Foreskin keratinocyte (primary cell): ENCODE measurements at places on chromosomes 5 and 9. TPM values are rescaled to one million over a fixed set of nuclear protein-coding genes. Genes with fewer than 3 reads are reported as not detected.

CD274 gene
- 26.1 and 27.6 TPM in 2 replicates for total RNA-seq

PCSK1 gene
- not detected in 2 replicates for total RNA-seq

SPATA9 gene
- not detected in 2 replicates for total RNA-seq

NINJ1 gene
- total RNA-seq: 15.8 and 17.7 TPM in 2 replicates

DCTN3 gene
- 72.4 and 80.9 TPM in 2 replicates for total RNA-seq

GTF2H2 gene
- total RNA-seq: 16.7 and 22.6 TPM in 2 replicates

ENC1 gene
- 46.5 and 52.3 TPM in 2 replicates for total RNA-seq

PCDHAC2 gene
- total RNA-seq: 3.4 and 4.6 TPM in 2 replicates

SPATA31A3 gene
- not detected in 2 replicates for total RNA-seq

ZFP37 gene
- 1.0 and 1.2 TPM in 2 replicates for total RNA-seq

DMRT3 gene
- not detected in 2 replicates for total RNA-seq

PCDHGA1 gene
- 0.04 TPM in 1 of 2 replicates, not detected in the other for total RNA-seq

HRCT1 gene
- 0.34 and 0.74 TPM in 2 replicates for total RNA-seq

N4BP3 gene
- 3.6 TPM in 2 replicates for total RNA-seq

PCDHA9 gene
- total RNA-seq: not detected in 2 replicates

MYMK gene
- total RNA-seq: not detected in 2 replicates

LMX1B gene
- 1.1 and 1.2 TPM in 2 replicates for total RNA-seq

MTAP gene
- 61.9 and 64.3 TPM in 2 replicates for total RNA-seq

RASGEF1C gene
- total RNA-seq: not detected in 2 replicates

PCA3 gene
- total RNA-seq: not detected in 2 replicates

LHX3 gene
- total RNA-seq: not detected in 2 replicates

TMEM232 gene
- 0.32 and 0.48 TPM in 2 replicates for total RNA-seq

AK1 gene
- total RNA-seq: 60.7 and 62.6 TPM in 2 replicates

AIF1L gene
- 4.4 and 4.9 TPM in 2 replicates for total RNA-seq

ACOT12 gene
- not detected in 2 replicates for total RNA-seq

ADCY2 gene
- total RNA-seq: not detected in 2 replicates

OR13C2 gene
- total RNA-seq: not detected in 2 replicates

RIC1 gene
- 15.6 TPM in 2 replicates for total RNA-seq

SOHLH1 gene
- not detected in 2 replicates for total RNA-seq

SOX30 gene
- 0.04 TPM in 1 of 2 replicates, not detected in the other for total RNA-seq

ST8SIA4 gene
- total RNA-seq: 0.63 and 0.92 TPM in 2 replicates

PKD2L2 gene
- total RNA-seq: not detected in 2 replicates

FRMD3 gene
- total RNA-seq: 0.07 and 0.10 TPM in 2 replicates

PCDHB7 gene
- total RNA-seq: 0.03 TPM in 1 of 2 replicates, not detected in the other

TMC1 gene
- total RNA-seq: not detected in 2 replicates

KIF4B gene
- total RNA-seq: 0.03 and 0.04 TPM in 2 replicates

PCDHA1 gene
- total RNA-seq: not detected in 2 replicates

GPR151 gene
- not detected in 2 replicates for total RNA-seq

CNOT6 gene
- 31.8 and 38.2 TPM in 2 replicates for total RNA-seq

TAF11L10 gene
- not detected in 2 replicates for total RNA-seq

ZNF79 gene
- 8.5 and 9.8 TPM in 2 replicates for total RNA-seq

PCDHB9 gene
- total RNA-seq: 0.10 TPM in 1 of 2 replicates, not detected in the other

BARHL1 gene
- total RNA-seq: not detected in 2 replicates

SLC6A19 gene
- total RNA-seq: not detected in 2 replicates

SNCAIP gene
- total RNA-seq: 0.14 TPM in 1 of 2 replicates, not detected in the other

LCN12 gene
- total RNA-seq: 0.31 TPM in 1 of 2 replicates, not detected in the other

KCTD16 gene
- 0.04 TPM in 1 of 2 replicates, not detected in the other for total RNA-seq

DCANP1 gene
- total RNA-seq: not detected in 2 replicates

ABLIM3 gene
- 4.7 and 10.1 TPM in 2 replicates for total RNA-seq
